Activated T-cell treated with anti-CD3 and anti-CD28 coated beads, Interleukin-2, amount 50 U/mL, for 72 hours (primary cell): ENCODE measurements at places on chromosomes 5 and 9.

- H3K27me3 ChIP-seq: no peaks in the 10 kb centered on the region
- DNase-seq: no peak
- no peaks in the 10 kb centered on the region for H3K4me1 ChIP-seq
- no peaks in the 10 kb centered on the region for H3K36me3 ChIP-seq
Measured at GRCh38 chr5:8749556-8749955, 796.3 kb downstream of the SEMA5A start.

DNA sequence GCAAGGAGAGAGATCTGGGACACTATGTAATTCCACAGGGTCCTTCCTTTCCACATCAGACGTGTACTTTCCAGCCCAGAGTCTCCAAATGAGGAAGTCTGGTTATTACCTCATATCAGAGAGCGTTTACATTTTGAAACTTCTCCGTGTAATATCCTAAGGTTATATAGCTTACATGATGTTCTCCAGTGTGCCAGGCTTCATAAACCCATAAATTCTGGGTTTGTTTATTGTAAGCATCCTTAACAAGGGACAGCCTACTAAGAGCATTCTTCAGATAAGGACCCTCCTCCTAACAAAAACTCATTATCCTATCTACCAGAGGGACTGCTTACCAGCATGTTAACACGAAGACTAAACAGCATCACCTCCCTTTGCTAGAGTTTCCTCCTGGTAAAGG, 17.9 kb downstream of the SRFBP1 start:
- H3K36me3 ChIP-seq: no peaks in the 10 kb centered on the region
- DNase-seq: no peak
- H3K27ac ChIP-seq: no peak overlapping the region
- H3K4me3 ChIP-seq: no peak overlapping the region

DNA sequence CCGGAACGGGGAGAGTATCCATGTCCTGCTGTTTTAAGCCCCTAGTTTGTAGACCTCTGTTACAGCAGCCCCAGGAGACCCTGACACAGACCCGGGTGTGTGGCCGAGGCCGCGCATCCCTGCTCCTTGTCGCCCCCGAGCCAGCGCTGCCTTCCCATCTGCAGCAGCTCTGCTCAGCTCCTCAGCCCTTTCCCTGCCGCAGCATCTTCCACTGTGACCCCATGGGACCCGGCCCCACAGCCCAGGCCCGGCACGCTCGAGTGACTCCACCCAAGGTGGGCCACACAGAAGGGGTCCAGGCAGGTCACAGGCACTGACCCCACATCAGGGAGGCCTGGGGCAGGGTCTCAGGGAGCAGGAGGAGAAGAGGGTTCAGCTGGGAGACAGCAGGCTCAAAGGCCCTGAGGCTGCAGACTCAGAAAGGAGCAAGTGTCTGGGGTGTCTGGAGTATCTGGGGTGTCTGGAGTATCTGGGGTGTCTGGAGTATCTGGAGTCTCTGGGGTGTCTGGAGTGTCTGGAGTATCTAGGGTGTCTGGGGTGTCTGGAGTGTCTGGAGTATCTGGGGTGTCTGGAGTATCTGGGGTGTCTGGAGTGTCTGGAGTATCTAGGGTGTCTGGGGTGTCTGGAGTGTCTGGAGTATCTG, 31.2 kb downstream of the LHX3 start:
- H3K4me1 ChIP-seq: no peaks in the 10 kb centered on the region
- no peak overlapping the region for H3K4me3 ChIP-seq
- H3K36me3 ChIP-seq: no peaks in the 10 kb centered on the region
- no peak for DNase-seq

DNA sequence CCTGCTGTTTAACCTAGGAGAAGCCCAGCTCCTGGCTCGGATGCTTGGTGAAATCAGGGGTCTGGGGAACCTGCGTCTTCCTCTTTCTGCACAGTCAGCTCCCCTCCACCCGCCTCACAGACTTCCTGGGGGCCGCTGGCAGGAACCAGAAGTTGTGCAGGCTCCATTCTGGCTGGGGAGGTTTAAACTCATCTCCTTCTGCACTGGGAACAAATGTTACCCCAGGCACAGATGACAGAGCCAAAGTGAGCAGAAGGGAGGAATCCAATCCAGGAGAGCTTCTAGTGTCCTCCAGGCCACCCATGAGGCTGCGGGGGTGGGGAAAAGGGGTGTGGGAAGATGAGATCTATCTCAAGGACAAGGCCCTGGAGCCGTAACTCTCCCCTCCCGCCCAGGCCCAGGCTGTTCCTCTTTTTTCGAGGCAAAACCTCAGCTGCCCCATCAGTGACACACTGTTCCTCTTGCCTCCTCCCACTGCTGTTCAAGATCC, 31.2 kb downstream of the KCNMB1 start:
- no peak for DNase-seq
- H3K4me3 ChIP-seq: no peak overlapping the region
- no peak overlapping the region for H3K27ac ChIP-seq
- peaks cover 17% of the 10 kb centered on the region for H3K27me3 ChIP-seq
- H3K4me1 ChIP-seq: no peaks in the 10 kb centered on the region
- H3K36me3 ChIP-seq: no peaks in the 10 kb centered on the region

DNA sequence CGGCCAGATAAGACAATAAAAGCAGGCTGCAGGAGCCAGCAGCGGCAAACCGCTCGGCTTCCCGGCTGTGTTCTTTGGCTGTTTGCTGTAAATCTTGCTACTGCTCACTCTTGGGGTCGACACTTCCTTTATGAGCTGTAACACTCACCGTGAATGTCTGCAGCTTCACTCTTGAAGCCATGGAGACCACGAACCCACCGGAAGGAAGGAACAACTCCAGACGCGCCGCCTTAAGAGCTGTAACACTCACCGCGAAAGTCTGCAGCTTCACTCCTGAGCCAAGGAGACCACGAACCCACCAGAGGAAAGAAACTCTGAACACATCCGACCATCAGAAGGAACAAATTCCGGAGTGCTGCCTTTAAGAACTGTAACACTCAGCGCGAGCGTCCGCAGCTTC, 451.7 kb downstream of the AGTPBP1 start:
- peak; percentile 21 for DNase-seq
- H3K27me3 ChIP-seq: peaks cover 34% of the 10 kb centered on the region
- H3K4me1 ChIP-seq: peaks cover 10% of the 10 kb centered on the region
- no peaks in the 10 kb centered on the region for H3K36me3 ChIP-seq
- H3K27ac ChIP-seq: no peak overlapping the region

DNA sequence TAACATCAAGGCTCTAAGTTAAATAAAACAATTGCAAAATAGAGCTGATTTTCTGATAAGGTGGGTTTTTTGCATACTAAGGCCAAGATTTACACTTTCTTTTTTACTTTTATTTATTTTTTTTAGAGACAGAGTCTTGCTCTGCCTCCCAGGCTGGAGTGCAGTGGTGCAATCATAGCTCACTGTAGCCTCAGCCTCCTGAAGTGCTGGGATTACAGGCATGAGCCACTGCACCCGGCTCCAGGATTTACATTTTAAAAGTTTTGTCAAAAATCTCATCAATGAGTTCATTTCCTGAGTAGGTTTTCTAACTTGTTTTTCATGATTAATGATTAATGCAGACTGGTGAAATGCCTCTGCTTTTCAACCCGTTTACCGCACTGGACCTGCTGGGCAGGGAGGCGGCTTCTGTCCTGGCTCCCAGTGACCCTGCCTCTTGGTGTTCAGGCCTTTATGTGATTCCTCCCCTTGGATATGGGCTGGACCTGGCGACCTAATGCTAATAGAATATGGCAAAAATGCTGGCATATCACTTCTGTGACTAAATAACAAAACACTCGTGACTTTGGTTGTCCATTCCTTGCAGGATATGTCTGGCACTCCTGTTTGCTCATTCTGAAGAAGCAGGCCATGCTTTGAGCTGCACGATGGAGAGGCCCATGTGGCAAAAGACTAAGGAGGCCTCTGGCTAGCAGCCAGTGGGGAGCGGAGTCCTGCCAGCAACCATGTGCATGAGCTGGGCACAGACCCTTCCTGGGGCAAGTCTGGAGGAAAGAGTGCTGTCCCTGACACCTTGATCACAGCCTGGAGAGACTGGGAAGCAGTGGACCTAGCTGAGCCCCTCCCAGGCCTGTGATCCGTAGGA, 72.2 kb upstream of the PTCH1 start:
- peaks cover 11% of the 10 kb centered on the region for H3K27me3 ChIP-seq
- H3K36me3 ChIP-seq: no peaks in the 10 kb centered on the region
- no peak overlapping the region for H3K27ac ChIP-seq
- H3K4me3 ChIP-seq: no peak overlapping the region
- no peaks in the 10 kb centered on the region for H3K4me1 ChIP-seq
- DNase-seq: no peak

DNA sequence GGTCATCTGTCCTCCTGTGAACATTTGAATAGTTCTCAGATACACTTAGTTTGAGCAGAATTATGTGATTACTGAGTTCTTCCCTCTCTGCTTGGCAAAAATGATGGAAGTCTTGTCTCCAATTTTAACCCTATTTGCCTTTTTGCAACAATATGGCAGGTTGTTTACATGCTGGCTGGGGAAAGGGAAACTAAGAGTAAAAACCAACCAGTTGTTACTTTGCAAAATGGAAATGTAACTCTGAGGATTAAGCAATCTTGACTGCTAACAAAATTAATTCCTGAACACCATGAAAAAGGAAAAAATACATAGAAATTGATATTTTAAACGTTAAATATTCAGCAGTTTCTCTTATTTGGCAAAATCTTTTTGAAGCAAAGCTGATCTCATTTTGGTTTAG, 11.1 kb downstream of the SIT1 start:
- peaks cover 61% of the 10 kb centered on the region for H3K4me1 ChIP-seq
- H3K27me3 ChIP-seq: no peaks in the 10 kb centered on the region
- peaks cover 22% of the 10 kb centered on the region for H3K36me3 ChIP-seq
- H3K4me3 ChIP-seq: peak overlapping the region; percentile 68
- no peak for DNase-seq

DNA sequence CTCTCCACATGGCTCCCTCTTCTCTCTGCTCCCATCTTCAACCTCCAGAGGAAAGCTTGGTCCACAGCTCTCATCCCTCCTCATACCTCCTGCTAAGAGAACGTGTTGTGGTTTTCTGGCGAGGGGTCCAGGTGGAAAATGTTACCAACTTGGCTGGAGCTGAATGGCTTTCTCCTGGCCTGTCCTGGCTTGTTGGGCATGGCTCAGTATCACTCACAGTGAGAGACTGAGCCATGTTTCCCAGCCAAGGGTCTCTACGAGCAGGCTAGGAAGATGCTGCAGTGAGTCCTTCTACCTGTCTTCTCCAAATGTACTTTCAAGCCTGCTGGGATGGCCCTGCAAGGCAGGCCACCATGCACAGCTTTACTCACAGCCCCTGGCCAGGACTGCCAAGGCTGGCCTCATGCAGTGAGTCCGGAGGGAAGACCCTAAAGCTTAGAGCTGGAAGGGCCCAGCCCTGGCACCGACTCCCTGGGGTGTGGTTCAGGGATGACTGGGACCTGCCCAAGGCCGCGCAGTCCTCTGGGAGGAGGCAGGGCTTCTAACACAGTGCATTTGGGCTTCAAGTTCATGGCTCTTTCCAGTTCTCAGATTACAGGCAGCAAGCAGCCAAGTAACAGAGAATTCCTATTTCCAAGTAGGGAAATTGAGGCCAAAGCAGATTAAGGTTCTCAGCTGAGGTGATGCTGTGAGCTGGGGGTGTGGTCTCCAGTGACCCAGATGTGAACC, 59.5 kb downstream of the COL27A1 start:
- no peak overlapping the region for H3K27ac ChIP-seq
- no peaks in the 10 kb centered on the region for H3K4me1 ChIP-seq
- H3K27me3 ChIP-seq: no peaks in the 10 kb centered on the region
- no peak overlapping the region for H3K4me3 ChIP-seq
- no peak for DNase-seq

GRCh38 chr9:130839132-130840111, 4.4 kb downstream of the ABL1 start:
- no peak overlapping the region for H3K4me3 ChIP-seq
- H3K4me1 ChIP-seq: peaks cover 35% of the 10 kb centered on the region
- H3K27me3 ChIP-seq: no peaks in the 10 kb centered on the region
- H3K27ac ChIP-seq: no peak overlapping the region
- H3K36me3 ChIP-seq: peaks cover 2% of the 10 kb centered on the region

- peaks cover 2% of the 10 kb centered on the region for H3K36me3 ChIP-seq
- no peak overlapping the region for H3K27ac ChIP-seq
- no peak for DNase-seq
- no peaks in the 10 kb centered on the region for H3K4me1 ChIP-seq
- no peaks in the 10 kb centered on the region for H3K27me3 ChIP-seq
- no peak overlapping the region for H3K4me3 ChIP-seq
Measured at GRCh38 chr5:3659907-3660306, 64.3 kb downstream of the IRX1 start.

- peaks cover 7% of the 10 kb centered on the region for H3K27me3 ChIP-seq
- DNase-seq: no peak
- H3K36me3 ChIP-seq: no peaks in the 10 kb centered on the region
Measured at GRCh38 chr9:77507212-77507961, 140.7 kb downstream of the GNA14 start.

DNA sequence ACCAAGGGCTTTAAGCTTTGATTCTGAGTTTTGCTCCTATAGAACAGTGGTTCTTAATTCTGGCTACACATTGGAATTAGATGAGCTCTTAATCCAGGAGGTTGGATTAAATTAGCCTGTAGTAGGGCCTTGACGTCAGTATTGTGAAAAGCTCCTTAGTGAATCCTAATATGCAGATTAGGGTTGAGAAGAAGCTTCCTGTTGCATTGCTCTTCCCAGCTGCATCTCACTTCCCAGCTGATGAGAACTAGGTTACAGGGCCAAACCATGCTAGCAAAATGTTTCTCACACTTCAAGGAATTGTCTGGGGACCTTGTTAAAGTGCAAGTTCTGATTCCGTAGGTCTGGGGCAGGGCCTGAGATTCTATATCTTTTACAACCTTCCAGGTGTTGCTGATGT, 300.0 kb downstream of the ZSWIM6 start:
- no peak for DNase-seq
- no peaks in the 10 kb centered on the region for H3K36me3 ChIP-seq
- no peak overlapping the region for H3K4me3 ChIP-seq
- H3K4me1 ChIP-seq: peaks cover under 1% of the 10 kb centered on the region
- H3K27me3 ChIP-seq: peaks cover 42% of the 10 kb centered on the region

DNA sequence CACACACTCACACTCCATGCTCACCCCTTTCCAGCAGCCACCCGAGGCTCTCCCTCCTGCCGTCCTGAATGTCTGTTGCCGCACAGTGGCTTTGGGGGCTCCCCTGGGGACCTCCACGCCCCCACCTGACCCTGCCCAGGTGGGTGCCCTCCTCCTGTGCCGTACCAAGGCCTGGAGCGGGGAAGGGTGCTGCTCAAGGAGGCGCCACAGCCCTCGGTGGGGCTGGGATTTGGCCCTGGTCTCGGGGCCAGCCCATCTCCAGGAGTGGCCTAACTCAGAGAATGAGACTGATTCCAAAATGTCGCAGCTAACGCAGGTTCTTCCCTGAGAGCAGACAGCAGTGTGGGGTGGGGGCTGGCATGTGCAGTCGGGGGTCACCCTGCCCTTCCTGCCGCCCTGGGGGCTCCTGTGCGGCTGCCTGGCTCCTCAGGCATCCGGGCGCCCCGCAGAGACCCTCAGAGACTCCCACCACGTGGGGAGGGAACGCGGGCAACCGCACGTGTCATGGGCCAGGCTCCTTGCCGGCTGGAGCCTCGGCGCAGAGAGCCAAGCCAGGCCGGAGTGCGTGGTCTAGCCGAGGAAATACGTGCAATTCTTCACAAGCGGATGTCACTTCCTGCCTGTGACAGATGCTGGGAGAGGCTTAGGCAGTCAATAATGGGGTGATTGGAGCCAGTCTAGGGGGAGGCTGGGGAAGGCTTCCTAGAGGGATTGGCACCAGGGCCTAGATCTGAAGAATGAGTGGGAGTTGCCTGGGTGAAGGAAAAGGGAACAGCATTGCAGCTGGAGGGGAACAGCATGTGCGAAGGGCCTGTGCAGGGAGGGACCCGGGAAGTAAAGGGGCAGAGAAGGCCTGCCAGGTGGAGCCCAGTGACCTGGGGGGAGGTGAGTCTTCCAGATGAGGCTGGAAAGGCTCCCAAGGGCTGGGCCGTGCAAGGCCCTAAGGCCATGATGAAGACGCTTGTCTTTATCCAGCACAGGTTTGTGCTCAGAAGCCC, 44.1 kb downstream of the C9orf50 start:
- no peak for DNase-seq
- H3K27me3 ChIP-seq: peaks cover 6% of the 10 kb centered on the region
- no peak overlapping the region for H3K4me3 ChIP-seq
- no peaks in the 10 kb centered on the region for H3K36me3 ChIP-seq
- H3K27ac ChIP-seq: no peak overlapping the region
